ENCODE measurements at places on chromosomes 5 and 9.
A peak's percentile ranks its signal among the peaks of the same experiment; 100 is the strongest.

- peak; percentile 48 for DNase-seq
Measured at GRCh38 chr5:136028782-136029742, at the start of gene TGFBI. TGFBI (plus strand) TSS chr5:136028988; CDS start chr5:136029056, 68 bp downstream.

GRCh38 chr5:158309088-158309807 is 450.3 kb upstream of the CLINT1 start:
- DNase-seq: no peak

DNA sequence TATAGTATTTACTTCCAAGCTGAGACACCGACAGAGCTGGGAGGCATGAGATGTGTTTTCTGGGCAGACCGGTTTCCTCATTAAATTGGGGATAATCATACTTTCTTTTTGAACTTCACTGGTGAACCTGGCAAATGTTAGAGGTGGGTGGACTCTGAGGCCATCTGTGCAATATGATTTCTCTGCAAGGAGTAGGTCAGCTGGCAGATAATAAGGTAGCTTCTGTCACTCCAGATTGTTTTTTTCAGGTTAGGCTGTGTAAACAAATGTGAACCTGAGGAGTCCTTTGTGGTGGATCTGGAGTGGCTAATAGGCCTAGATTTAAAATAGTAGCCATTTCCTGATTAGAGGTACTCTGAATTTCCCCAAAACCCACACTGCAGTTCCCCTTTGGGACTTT is 75.4 kb upstream of the S1PR3 start:
- DNase-seq: no peak

- DNase-seq: peak; percentile 14
Measured at GRCh38 chr5:132483661-132484390, 6.7 kb downstream of the IRF1 start.

DNA sequence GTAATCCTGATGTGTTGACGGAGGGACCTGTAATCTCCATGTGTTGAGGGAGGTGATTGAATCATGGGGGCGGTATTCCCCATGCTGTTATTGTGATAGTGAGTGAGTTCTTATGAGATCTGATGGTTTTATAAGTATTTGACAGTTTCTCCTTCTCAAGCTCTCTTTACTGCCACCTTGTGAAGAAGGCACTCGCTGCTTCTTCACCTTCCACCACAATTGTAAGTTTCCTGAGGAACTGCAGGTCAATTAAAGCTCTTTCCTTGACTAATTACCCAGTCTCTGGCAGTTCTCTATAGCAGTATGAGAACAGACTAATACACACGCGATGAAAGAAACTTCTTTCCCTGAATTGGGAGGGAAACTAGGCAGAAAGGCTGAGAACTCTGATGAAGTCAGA is 141.1 kb upstream of the RAD23B start:
- no peak for DNase-seq
